ENCODE measurements at places on chromosomes 3 and 15.
A peak's percentile ranks its signal among the peaks of the same experiment; 100 is the strongest.

- peak; percentile 23 for DNase-seq
Measured at GRCh38 chr3:129650256-129650872, 43.9 kb upstream of the PLXND1 start.

DNA sequence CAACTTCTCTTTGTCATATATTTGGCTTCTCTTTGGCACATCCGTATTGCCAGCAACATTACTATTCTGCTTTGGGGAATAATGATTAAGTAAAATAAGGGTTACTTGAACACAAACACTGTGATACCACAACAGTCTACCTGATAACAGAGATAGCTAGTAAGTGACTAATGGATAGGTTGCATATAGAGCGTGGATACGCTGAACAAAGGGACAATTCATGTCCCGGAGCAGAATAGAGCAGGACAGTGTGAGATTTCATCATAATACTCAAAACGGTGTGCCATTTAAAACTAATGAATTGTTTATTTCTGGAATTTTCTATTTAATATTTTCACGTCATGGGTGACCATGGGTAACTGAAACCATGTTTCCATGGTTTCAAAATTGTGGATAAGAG, 54.1 kb downstream of the SCN5A start:
- DNase-seq = no peak

DNA sequence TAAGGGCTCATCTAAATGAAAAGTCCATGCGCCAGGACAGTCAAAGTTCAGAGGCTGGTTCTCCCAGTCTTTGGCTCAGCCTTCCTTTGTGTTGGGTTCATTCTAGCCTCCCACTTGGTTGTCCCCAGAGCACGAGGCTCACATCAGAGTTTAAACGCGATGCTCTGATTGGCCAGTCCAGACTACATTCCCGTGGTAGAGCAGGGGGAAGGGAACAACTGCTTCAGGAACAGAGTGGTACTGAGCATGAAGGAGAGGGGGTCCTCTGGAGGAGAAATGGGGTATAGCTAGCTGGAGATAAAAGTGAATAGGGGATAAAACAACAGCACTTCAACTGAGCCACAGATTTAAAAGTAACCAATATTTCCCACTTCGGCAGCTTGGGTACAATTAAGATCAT, 32.2 kb downstream of the ANAPC13 start:
- DNase-seq = no peak

DNA sequence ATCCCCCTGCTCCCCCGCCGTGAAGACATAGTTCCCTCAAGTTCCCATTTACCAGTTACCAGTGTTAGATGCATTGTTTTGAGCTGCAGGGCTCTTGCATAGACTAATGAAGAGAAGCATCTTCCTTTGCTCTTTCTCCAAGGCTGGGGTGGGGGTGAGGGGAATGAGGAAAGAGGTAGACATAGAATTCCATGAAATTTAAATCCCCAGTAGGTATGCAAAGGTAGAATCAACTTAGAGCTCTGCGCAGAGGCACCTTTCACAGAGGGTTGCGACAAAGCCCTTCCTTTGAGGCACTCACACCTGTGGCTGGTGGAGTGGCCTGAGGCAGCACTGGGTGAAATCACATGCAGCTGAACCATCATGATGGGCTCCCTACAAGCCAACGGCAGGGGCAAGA, 101.3 kb downstream of the WDR76 start:
- no peak for DNase-seq

- no peak for DNase-seq
Measured at GRCh38 chr3:158765518-158766205, 33.4 kb upstream of the RARRES1 start.

- no peak for DNase-seq
Measured at GRCh38 chr3:120853416-120853815, 54.6 kb upstream of the STXBP5L start.

GRCh38 chr3:61438253-61439121, 122.9 kb upstream of the PTPRG start:
- DNase-seq = no peak

GRCh38 chr3:113531826-113532697, at the start of gene SIDT1:
SIDT1 (plus strand) TSS chr3:113532555; CDS start chr3:113533022, 467 bp downstream.
- DNase-seq = peak; percentile 44

GRCh38 chr15:48637639-48638038, 7.9 kb downstream of the FBN1 start:
- DNase-seq = no peak

DNA sequence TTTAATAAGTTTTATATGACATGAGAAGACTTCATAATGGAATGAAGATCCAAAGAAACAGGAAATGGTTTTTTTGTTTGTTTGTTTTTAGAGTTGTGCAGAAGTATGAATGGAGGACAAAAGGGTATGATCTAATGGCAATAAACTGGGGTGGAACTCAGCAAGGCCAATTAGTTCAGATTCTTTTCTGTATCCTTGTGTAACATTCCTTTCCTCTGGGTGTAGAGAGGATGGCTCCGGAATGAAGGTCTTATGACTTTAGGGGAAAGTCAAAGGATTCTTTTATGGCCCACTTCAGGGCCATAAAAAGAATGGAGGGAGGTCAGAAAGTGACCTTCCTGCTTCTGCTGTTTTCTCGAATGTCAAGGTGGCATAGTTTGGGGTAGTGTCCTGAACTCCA, 152.6 kb downstream of the DPH6 start:
- no peak for DNase-seq

DNA sequence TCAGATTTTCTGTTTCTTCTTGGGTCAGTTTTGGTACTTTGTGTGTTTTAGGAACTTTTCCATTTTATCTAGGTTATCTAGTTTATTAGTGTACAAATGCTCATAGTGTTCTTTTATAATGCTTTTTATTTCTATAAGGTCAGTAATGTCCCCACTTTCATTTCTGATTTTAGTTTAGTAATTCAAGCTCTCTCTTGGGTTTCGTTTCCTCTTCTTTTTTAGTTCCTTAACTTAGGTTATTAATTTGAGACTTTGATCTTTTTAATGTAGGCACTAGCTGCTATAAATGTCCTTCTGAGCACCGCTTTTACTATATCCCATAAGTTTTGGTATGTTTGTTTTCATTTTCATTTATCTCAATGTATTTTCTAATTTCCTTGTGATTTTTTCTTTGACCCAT, 27.0 kb upstream of the CD200R1L start:
- DNase-seq = no peak

DNA sequence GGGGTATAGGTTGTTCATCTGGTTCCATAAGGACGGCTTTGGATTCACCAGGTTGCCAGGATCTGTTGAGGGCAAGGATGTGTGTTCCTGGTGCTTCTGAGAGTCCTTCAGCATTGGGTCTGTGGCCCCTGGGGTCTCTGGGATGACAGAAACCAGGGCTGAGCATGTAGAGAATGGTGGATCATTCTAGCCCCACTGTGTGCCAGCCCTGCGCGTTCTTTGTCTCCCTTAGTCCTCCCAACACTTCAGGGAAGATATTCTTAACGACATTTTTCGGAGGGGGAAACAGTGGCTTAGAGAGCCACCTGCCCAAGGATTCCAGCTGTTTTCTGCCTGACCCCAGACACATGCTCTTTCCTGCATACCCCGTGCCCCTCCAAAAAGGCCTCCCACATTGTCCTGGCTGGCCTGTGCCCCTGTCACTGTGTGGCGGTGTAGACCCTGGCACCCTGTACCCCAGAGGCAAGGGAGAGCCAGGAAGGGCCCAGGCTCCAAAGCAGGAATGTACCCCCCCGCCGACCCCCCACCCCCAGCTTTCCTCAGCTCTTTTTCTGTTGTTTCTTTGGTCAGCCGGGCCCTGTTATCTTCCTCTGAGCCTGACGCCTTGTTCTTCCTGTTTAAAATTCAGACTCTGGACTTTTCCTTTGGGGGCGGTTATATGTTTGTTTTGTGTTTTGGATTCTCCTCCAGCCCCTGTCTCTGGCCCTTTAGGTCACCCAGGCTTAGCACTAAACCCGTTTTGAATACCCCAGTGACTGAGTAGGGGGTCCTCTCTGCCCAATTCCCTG, 57.8 kb upstream of the SMAD6 start:
- no peak for DNase-seq

- DNase-seq = no peak
Measured at GRCh38 chr3:47867451-47868044, 64.6 kb downstream of the DHX30 start.

- no peak for DNase-seq
Measured at GRCh38 chr3:142958707-142959106, 4.8 kb downstream of the PAQR9 start.

GRCh38 chr3:160811237-160811548, 55.2 kb downstream of the PPM1L start:
- DNase-seq = no peak

DNA sequence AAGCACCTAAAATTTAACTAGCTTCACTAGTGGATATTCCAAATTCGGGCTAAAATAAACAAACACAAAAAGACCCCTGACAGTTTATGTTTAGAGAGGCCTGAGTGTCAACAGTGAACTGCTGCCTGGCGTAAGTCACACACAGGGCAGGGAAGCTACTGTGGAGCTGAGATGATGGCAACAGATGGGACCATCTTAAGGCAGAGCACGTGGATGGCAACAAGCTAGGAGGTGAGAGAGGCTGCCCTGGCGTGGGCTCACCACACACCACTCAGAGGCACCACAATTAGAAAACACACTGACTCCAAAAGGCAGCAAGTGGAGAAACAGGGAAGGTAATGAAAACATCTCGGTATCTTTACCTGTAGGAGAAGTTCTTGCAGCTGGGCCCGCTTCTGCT, 93.3 kb downstream of the ATP1B3 start:
- DNase-seq = no peak

- no peak for DNase-seq
Measured at GRCh38 chr15:61521953-61522352, 292.9 kb upstream of the RORA start.

GRCh38 chr3:105157766-105158085, 209.0 kb upstream of the ALCAM start:
- DNase-seq = no peak

DNA sequence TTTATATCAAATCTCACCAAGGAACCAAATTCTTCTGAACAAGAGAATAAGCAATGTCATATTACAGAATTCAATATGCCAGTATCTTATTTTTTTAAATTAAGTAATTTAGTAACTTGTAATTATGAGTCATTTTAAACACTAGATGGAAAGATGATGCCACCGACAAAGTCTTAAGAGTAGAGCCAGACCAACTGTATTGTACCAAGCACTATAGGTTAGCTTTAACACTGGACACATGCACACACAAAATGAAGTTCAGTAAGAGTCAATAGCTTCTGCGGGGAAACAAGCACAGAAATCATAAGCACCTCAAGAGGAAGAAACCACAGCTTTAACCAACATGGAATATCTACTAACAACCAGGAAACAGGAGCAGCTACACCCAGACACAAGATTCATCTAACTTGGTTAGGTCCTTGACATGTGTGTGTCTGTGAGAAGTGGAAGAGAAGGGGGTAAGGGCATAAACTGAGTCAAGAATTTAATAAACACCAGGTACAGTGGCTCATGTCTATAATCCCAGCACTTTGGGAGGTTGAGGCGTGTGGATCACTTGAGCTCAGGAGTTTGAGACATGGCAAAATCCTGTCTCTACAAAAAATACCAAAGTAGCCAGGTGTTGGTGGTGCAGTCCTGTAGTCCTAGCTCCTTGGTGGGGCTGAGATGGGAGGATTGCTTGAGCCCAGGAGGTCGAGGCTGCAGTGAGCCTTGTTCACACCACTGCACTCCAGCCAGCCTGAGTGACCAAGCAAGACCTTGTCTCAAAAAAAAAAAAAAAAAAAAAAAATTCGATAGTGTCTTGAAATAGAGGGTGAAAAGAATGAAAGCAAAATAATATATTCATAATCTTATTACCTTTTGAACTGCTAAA, 28.9 kb downstream of the DENND4A start:
- DNase-seq = no peak

Data from GM18507 (cell line).